Upper lobe of left lung (tissue), 6 donors: ENCODE measurements at places on chromosomes 12 and 14. TPM values are rescaled to one million over a fixed set of nuclear protein-coding genes. Genes with fewer than 3 reads are reported as not detected.

The CCDC197 gene
- not detected for total RNA-seq

The LRFN5 gene
- total RNA-seq: 3.1 TPM

The KLRD1 gene
- 5.2 TPM for total RNA-seq

The DPF3 gene
- 1.3 TPM for total RNA-seq

The CLEC7A gene
- 24.9 TPM for total RNA-seq

GRCh38 chr12:93191956-93192355 is 185.8 kb upstream of the NUDT4 start:
- DNase-seq: no peak

DNA sequence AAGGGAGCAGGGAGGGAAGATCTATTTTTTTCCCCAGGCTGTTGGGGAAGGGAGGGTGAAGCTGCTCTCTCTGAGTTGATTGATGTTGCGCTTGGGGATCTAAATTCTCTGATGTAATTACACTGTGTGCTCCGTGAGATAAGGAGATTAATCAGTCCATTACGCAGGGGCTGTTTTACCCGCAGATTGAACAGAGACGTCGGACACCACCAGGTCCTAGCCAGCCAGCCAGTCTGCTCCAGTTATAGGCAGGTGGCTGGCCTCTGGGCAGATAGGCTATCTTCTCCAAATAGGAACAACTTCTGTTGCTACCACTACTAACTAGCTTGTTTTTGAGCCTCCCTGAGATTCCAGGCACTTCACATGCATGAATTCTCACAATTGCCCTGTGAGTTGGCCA is 91.1 kb downstream of the SRRM4 start:
- no peak for DNase-seq

GRCh38 chr14:55221186-55221585 is 29.8 kb upstream of the DLGAP5 start:
- DNase-seq: no peak

DNA sequence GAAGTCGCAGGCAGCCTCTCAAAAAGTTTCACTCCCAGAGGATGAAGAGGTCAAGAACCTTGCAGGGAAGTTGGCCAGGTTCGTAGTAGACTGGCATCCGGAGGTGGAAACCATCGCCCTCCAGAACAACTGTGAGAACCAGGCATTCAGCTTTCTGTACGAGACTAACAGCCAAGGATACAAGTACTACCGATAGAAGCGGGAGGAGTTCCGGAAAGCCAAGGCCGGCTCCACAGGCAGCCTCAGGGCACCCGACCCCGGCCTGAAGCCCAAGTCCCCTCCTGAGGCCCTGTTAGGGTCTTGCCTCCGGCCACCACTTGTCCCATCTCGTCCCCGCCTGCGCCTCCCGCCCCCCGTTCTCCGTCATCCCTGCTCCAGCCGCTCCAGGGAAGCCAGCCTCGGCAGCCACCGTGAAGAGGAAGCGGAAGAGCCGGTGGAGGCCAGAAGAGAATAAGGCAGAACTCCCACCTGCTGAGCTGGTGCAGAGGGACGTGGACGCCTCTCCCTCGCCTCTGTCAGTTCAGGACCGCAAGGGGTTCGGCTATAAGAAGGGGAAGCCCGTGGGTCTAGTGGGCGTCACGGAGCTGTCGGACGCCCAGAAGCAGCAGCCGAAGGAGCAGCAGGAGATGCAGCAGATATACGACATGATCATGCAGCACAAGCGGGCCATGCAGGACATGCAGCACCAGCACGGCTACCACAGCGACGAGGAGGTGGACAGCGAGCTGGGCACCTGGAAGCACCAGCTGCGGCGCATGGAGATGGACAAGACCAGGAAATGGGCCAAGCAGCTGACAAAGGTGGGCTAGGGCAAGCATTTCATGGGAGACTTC is 366.8 kb upstream of the ATXN7L3B start:
- peak; percentile 71 for DNase-seq

DNA sequence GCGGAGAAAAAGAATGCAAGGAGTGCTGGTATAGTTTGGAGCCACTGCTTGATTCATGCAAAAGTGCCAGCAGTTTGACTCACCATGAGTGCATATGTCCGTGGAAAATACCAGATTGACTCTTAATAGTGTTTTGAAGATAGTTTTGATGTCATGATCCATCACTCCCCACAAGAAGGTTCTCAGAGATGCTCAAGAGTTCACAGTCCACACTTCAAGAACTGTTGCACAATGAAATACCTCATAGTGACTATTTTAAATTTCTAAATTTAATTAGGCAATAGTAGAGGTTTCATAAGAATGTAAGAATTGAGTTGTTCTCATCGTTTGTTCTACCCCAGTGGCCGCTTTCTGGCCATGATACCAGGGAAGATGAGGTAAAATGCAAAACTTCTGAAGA is 286.6 kb upstream of the RGS6 start:
- DNase-seq: no peak

GRCh38 chr12:86627001-86627400 is 370.8 kb upstream of the MGAT4C start:
- DNase-seq: no peak

DNA sequence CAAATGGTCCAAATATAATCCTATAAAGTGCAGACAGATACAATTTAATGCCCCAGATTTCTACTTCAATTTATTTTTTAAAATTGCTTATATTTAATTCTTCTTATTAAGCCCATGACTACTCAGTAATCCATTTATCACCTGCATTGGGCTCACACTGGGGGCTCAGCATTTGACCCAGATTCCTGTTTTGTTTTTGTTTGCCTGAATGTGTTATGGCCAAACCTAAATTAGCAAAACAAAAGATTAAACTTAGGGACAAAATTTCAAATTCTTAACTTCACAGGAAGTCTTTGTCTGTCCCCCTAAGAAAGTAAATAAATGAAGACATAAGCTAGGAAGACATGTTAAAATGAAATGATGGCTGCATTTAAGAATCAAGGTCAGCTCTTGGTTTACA is 322.3 kb downstream of the RMST start:
- no peak for DNase-seq

- DNase-seq: no peak
These were observed 39.8 kb downstream of the AKAP3 start for GRCh38 chr12:4609071-4609470.

DNA sequence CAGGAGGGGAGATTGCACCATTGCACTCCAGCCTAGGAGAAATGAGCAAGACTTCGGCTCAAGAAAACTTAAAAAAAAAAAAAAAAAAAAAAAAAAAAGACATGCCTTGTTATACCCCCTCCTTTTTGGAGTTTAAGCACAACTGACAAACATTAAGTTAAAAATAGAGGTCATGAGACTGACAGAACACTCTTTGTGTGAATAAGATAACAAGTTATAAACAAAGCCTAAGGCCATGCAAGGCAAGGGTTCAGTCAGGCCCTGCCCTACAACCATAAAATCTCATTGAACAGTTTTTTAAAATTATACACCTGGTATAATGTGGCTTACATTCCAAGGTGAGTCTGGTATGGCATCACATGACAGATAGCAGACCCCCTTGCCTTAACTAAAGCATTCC is 39.3 kb downstream of the TSPAN19 start:
- DNase-seq: no peak
